GM12864 (cell line): ENCODE measurements at places on chromosomes 3 and 15.

GRCh38 chr3:39121621-39122020 is 14.1 kb downstream of the TTC21A start:
- no peak for DNase-seq

- DNase-seq: no peak
These were observed 78.5 kb downstream of the CHCHD6 start for GRCh38 chr3:126782536-126782935.

- DNase-seq: no peak
These were observed 23.8 kb downstream of the RLBP1 start for GRCh38 chr15:89197503-89197971.

GRCh38 chr3:22659651-22660475 is 543.3 kb upstream of the UBE2E2 start:
- no peak for DNase-seq

GRCh38 chr15:68807249-68807648 is 13.4 kb downstream of the ANP32A start:
- no peak for DNase-seq

- DNase-seq: no peak
These were observed 1.8 kb downstream of the HYAL3 start for GRCh38 chr3:50297384-50297775.

GRCh38 chr3:170865209-170866094 is 4.5 kb downstream of the RPL22L1 start:
- no peak for DNase-seq

- DNase-seq: no peak
These were observed 23.7 kb downstream of the NAALADL2 start for GRCh38 chr3:174882789-174883188.

- DNase-seq: no peak
These were observed 63.3 kb upstream of the TPM1 start for GRCh38 chr15:62979252-62979651.

DNA sequence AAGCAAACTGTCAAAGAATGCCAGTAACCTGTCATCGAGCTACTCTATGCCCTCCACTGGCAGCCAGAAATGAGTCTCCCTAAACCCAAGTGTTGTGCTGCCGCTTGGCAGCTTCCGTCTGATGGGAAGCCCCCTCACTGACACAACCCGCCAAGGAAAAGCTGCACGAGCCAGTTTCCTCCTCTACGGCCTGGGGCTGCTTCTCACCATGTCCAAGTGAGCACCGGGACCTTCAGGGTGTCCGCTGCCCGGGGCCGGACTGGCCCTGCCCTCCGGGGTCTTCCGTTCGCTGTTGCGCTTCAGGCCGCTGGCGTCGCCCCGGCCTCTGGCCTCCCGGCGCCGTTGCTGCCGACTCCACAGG is 490 bp downstream of the TOMM70 start:
- DNase-seq: peak; percentile 8

DNA sequence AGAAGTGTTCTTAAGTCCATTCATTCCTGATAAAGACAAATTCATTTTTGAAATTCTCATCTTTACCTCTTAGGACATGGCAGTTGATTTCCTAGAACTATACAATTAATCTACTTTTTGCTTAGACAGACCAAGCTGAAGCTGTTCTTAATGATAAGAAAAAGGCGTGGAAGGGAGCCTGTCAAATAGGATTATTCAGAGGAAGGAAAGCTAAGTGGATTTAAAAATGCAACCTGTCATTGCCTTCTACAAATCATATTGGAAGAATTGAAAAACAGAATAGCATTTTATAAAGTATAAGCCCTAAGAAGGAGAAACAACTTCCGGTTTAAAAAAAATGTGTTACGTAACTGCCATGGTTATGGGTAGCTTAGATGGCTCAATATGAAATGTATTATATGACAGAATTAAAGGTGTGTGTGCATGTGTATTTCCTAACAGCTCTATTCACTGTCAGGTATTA is 81.2 kb upstream of the RAP2B start:
- no peak for DNase-seq

DNA sequence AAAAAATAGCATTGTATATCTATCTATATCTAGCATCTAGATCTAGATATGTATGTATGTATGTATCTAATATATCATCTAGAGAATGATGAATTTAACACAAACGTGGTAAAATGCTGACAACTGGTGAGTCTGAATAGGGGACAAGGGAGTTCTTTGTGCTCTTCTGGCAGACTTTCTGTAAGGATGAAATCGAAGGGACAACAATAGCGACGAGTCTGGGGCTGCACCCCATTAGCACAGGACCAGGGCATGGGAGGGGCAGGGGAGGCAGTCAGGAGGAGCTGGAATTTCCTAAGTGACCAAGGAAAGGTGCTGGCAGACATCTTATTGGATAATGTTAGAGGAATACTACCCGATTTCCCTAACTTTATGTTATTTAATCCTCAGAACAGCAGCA is 7.9 kb downstream of the CCR1 start:
- DNase-seq: no peak

DNA sequence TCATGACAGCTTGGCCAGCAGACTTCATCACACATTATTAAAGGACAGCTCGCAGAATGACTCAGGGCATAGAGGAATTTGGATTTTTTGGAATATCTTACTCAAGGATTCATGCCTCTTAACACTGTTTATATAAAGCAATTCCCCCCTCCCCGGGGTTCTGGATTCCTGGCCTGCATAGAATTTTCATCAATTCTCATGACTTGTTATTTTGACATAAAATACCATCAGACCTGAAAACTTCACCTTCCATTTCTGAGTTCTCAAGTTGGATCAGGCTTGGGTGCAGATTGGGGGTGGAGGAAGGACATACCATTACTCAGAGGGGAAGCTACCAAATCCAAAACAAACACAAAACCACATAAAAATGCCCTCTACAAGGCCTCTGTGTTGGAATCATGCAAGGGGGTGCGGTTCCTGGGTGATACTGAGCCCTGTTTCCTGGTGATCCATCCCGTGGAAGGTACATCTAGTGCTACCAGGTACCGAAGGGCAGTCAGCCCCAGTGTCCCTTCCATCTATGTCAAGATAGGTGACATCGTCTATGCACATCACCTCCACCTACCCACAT is 95.3 kb downstream of the DAPK2 start:
- no peak for DNase-seq

DNA sequence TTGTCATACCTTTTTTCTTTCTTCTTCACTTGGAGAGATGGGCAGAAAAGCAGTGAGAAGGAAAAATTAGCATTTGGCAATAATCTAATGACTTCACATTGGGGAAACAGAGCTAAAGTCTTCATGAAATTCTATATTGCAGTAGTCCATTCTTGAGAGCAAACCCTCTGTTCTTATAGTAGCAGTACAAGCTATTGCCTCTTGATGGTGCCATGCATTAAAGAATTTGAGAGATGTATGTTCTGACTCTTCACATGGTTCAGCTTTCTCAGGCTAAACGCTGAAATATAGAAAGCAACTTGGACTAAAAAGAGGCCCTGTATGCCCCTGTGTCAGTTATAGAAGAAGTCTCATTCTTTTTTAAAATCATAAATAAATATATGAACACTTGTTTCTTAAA is 36.0 kb downstream of the PHLDB2 start:
- DNase-seq: no peak

DNA sequence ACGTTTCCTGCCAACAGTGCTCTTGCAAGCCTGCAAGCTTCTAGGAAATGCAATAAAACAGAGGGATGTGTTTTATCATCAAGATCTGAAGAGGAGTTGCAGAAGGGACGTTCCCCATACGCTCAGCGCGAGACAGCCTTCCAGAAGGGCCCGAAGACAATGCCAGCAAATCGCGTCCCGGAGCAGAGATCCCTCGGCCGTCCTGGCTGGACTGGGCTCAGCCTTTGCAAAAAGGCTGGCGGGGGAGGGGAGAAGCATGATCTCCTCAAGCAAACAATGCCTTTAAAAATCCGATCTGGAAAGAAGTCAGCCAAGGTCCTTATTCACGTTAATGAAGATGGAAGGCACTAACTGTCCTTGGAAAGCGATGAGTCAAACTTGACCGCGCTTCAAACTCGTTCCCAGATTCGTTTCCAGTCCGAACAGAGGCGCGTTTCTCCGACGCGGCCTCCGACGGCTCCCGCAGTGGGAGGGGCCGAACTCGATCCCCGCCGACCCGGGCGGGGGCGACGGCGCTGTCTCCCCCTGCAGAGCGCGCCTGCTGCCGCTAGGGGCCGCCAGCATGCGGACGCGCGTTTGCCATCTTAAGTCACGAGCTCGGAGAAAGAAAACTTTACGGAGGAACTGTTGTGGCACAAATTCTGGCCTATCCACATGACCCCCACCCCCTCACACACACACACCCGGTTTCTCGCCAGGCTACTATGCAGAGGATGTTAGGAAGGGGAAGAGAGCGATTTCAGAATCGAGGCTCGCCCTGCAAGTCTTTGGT is 5.5 kb downstream of the BCL6 start:
- DNase-seq: no peak

DNA sequence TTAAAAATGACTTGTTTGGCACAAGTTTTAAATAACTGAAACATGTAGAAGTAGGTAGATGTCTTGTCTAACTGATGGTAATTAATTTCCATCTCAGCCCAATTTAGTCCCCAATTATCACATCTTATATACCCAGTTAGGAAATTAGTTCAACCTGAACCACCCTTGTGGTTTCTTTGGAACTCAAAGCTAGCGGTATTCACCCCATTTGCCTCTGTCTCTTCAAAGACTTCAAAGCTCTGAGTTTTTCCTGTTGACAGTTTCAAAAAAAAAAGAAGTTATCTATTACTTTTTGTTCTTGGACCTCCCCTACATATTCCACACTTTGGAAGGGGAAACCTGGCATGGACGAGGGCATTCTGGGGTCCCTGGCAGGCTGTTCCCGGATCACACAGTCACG is 236.5 kb downstream of the KCNMB2 start:
- no peak for DNase-seq

GRCh38 chr3:123261666-123262065 is 59.9 kb downstream of the SEC22A start:
- no peak for DNase-seq

DNA sequence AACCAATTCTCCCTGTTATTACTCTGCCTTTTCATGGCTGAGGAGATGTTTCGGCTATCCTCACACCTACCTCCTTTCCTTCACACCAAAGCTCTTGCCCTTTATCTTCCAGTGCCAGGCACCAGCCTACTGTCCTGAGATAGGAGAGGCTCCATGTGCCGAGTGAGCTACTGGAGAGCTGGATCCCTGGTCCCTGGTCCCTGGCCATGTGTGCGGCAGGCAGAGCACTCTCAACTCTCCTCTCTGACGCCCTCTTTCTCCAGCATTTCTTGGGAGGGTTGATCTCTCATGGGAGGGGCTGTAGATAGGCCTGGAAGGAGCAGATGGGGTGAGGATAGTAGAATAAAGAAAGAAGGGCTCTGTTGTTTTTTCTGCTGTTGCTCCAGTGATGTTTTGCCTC is 277.1 kb upstream of the UMPS start:
- no peak for DNase-seq

- no peak for DNase-seq
These were observed 40.6 kb upstream of the ADAMTS9 start for GRCh38 chr3:64728428-64728827.

DNA sequence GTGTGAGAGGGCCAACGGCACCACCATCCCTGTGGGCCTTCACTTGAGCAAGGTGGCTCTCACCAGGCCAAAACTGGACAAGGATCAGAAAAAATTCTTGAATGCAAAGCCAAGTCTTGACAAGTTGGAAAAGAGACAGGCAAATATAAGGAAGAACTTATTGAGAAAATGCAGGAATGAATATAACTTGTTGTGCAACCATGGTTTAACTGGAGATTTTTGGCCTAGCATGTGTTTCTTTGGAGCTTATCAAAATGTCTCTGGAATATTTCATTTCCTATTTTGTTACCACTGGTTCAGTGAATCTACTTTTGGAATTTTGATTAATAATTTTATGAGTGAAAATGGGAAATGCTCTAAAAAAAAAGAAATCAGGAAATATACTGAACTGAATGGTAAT is 42.5 kb downstream of the MCTP2 start:
- DNase-seq: no peak

DNA sequence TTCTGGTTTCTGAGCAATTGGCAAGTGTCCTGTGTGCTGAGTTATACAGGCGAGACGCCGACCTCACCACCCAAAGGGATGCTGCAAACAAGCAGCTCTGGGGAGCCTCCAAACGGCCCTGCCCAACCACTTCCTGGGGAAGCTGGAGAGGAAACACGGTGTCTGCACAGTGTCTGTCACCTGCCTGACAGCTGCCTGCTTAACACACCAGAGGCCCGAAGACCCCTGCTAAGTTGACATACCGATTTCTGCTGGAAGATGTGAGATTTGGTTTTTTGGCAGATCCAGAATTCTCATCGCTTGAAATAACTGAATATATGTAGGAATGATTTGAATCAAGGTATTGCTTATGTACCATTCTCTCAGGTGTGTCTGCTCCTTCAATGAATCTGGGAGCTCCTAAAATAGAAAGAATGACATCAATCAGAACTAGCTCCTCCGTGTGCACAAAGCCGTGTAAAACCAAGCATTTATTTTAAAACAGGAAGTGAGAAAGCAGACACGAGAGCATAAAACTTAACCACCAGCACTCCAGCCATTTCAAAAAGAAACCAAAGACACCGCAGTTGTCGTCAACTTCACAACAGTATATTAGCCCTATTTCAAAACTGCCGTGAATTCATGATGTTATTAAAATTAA is 27.2 kb downstream of the LRRC2 start:
- peak; percentile 98 for DNase-seq

GRCh38 chr3:41259449-41260062 is 60.3 kb downstream of the CTNNB1 start:
- DNase-seq: no peak

- DNase-seq: no peak
These were observed 123.2 kb upstream of the EPHA3 start for GRCh38 chr3:88984256-88984655.

DNA sequence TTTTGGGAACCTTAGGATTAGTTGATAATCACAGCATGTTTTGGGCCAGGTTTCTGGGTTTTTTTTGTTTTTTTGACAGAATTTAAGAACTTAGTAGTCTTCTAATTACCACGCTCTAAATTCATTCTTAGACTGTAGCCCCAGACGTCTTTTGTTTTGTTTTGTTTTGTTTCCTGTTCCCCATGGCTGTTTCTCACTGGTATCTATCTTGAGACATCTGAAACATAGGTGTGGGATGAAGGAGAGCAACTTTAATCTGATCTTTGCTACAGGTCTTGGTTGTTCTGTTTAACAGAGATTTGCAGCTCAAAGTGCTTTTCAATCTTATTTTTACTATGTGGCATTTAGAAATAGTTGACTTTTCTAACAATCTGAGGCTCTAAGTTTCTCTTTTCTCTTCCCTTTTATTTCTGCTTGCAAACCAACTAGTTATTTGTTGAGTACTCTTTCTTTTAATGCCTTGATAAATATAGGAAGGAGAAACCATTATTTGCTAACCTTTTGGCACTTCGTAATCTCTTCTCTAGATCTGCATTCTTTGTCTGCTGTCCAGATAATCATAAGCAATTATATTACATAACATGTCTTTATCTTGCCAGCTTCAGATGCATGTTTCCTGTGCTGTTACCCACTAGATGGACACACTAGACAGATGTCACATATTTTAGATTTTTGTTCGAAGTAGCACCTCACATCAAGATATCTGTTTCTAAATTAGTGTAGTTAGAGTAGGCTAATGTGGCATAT is 40.9 kb downstream of the FBXL2 start:
- no peak for DNase-seq
